ENCODE measurements at places on chromosomes 1 and 21.

- no peak for DNase-seq
These were observed 6.0 kb upstream of the LRRC71 start for GRCh38 chr1:156914440-156914856.

GRCh38 chr1:164659621-164660411, 100.8 kb downstream of the PBX1 start:
- no peak for DNase-seq

- no peak for DNase-seq
These were observed 596.5 kb downstream of the MATN1 start for GRCh38 chr1:30126848-30127247.

DNA sequence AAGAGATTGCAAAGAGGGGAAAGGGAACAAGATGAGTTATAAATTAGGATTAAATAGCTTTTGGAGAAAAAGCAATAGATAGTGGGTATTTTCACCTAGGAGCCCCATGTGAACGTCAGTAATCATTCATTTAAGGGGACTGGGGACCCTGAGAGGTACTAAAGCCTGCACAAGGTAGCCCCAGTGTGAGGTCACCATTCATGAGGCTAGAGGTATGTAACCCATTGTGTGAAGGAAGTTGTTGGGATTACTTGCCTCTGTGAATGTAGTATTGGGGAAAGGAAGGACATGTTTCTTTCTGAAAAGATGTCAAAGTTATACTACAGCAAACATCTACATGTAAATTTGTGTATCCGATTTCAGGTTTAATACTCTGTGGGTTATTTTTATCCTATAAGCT, 276.8 kb downstream of the TBX15 start:
- no peak for DNase-seq

DNA sequence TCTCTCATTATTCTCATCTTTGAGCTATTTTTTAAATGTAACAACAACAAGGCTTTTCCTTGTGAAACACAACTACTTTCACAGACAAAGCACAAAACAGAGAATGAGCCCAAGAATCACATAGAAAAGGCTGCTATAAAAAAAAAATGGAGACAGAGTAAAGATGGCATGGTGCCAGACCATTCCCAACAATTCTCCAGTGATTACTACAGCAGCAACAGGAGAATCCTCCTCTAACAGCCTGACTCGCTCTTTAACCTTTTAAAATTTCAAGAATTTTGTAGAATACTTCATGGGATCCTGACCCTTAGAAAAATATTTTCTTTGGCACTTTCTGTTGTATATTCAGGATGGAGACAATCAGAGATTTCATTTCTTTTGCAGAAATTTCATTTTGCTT, 3.8 kb upstream of the BCAS2 start:
- DNase-seq, result no peak

DNA sequence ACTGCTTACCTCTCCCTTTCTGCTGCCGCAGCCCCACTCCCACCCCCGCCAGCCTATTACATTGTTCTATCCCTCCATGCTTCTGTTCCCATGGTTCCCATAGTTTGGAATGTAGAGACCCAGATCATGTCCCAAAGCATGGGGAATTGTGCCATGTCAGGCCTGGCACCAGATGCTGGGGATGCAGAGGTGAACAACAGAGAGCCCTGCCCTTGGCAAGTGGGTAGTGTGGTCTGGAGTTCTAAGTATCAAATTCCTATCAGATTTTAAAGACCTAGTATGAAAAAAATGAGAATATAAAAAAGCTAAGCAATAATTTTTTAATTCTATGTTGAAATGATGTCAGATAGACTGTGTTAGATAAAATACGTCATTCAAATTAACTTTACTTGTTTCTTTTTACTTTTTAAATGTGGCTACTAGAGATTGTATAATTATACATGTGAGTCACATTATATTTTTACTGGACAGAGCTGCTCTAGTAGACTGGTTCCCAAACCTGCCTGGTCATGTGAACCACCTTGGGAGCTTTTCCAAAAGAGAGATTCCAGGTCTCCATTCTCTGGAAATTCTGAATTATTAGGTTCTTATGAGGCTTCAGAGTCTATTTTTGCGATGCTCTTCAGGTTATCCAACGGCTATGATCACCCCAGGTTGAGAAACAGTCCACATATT, 113.0 kb upstream of the DAB1 start:
- DNase-seq, result no peak

DNA sequence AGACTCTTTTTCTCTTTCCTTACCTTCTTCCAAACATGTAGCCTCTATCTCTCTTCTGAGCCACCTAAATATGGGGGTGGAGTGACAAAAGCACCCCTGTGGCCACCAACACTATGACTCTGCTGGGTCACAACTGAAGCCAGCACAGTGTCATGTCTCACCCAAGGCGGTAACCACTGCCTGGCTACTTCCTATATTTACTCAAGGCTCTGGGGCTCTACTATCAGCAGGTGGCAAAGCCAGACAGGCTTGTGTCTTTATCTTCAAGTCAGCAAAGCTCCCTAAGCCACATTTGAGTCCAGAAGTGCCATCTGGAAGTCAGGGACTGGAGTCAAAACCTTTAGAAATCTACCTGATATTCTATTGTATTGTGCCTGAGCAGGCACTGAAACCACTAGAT, 1515.2 kb downstream of the PLA2G4A start:
- DNase-seq, result no peak

GRCh38 chr1:186925881-186926669, 97.3 kb downstream of the PLA2G4A start:
- DNase-seq, result no peak

GRCh38 chr1:56533621-56534020, 45.7 kb downstream of the PLPP3 start:
- no peak for DNase-seq

GRCh38 chr1:205977402-205978014, 25.7 kb downstream of the RAB7B start:
- DNase-seq, result peak; percentile 32

- DNase-seq, result no peak
These were observed 21.2 kb downstream of the LRRC71 start for GRCh38 chr1:156941675-156942074.

GRCh38 chr1:107664982-107665925, 299.7 kb downstream of the VAV3 start:
- no peak for DNase-seq

- peak; percentile 23 for DNase-seq
These were observed 10.9 kb upstream of the ALDH4A1 start for GRCh38 chr1:18913065-18913835.

GRCh38 chr1:20187813-20188454, 1.6 kb upstream of the PLA2G2C start:
- no peak for DNase-seq

GRCh38 chr1:72601035-72601674, 318.8 kb upstream of the NEGR1 start:
- no peak for DNase-seq

- no peak for DNase-seq
These were observed 161.1 kb downstream of the EDEM3 start for GRCh38 chr1:184593597-184593996.

GRCh38 chr1:150282558-150282958, 204 bp downstream of the CIART start:
- DNase-seq, result no peak

DNA sequence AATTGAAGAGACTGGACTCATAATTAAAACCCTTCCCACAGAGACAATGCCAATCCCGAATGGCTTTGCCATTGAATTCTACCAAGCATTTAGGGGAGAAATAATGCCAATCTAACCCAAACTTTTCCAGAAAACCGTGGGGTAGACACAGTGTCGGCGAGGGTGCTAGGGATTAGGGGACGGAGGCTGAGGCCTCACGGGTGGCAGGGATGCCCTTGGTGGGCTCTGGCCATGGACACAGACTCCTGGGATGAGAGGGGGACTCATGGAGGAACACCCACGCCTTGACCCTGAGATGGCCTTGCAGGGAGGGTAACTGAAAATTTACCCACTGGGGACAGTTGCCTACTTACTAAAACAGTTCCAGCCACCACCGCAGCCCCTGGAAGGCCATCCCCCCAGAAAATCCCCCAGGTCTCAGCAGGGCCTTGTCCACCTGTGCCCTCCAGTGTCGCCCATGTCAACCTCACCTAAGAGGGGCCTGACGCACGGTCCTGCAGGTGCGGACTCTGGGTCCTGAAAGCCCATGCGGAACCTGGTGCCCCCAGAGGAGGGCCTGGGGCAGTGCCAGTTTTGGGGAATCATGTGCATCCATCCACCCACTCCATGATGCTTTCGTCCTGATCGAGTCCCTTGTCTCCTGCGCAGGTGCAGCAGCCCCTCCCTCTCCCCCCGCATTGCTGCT, 1.9 kb downstream of the KRTAP10-5 start:
- no peak for DNase-seq

- DNase-seq, result peak; percentile 5
These were observed 9.1 kb upstream of the IFI16 start for GRCh38 chr1:159000625-159001024.

DNA sequence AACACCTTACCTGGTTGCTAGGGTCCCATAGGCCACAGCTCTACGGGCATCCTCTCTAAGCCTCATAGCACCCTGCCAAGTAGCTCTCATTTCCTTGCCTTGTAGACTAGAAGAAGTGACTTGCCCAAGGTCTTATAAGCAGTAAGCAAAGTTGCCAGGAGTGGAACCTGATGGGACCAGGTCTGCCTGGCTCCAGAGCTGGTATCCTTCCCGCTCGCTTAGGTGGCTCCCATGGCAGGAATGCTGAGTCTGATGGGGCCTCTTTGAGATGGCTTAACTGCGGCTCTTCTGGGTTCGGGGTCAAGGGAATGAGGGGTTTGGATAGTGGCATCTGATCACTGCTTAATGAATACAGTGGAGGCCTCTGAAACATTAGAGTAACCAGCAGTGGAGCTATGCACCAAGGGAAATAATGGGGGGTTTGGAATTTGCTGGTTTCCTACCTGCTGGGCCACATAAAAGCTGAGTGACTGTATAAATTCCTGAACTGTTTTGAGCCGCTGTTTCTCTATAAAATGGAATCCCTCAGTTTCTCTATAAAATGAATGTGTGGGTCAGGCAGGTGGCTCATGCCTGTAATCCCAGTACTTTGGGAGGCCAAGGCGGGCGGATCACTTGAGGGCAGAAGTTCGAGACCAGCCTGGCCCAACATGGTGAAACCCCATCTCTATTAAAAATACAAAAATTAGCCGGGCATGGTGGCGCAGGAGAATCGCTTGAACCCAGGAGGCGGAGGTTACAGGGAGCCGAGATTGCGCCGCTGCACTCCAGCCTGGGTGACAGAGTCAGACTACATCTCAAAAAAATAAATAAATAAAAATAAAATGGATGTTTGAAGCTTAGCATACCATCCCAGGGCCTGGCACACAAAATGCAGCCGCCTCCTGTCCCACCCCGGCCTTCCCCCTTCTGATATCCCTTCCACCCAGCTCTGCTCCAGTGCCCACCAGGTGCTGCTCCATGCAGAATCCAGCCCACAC, 12.4 kb downstream of the FAM151A start:
- DNase-seq, result no peak

- DNase-seq, result no peak
These were observed 151.1 kb upstream of the C8B start for GRCh38 chr1:57116871-57117270.

DNA sequence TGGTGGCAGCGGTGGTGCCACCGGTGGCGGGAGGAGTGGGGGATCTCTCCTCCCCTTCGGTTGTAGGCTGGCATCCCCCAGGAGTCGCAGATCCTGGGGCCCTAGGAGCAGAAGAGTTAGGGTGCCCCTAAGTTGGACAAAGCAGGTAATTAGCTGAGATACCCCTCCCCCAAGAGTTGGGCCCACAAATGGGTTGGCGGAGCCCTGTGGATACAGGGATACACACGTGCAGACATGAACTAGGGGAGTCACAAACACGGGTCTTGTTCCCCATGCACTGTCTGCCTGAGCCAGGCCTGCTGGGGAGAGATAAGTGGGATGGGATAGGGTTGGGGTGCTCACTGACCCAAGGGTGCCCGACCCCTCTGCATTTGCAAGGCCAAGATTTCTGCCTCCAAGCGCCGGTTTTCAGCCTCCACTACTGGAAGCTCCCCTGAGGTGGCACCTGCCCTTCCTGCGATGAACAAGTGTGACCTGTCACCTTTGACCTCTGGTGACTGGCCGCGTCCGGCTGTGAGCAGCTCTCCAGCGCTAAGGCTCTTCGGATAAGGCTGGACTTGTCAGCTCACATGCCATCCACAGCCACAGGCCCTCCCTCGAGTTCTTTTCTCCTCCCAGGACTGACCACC, 1.8 kb downstream of the CCDC17 start:
- no peak for DNase-seq

DNA sequence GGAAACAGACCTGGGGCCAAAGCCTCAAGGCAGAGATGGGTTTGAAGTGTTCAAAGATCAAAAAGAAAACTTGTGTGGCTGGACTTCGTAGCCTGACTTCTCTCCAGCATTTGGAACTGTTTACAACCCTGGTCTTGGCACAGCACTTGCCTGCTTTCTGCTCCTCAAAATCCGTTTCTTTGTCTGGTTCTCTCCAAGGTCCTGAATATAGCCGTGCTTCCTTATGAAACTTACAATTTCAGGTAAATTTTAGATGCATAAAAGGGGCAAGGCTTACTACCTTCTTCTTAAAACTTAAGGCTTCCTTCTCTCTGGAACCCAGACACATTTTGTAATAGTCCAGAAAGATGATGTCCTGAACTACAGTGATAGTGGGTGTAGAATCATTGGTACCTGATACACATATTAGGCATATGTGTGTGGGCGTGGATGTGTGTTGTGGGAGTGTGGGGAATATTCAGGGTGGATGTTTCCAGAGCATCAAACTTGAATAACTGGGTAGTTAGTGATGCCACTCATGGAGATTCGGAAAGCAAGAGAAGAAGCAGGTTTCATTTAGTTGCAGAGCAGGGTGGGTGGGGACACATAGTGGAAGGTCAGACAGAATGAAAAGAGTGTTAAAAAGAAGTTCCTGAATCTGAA, 26.4 kb upstream of the FAM78B start:
- DNase-seq, result no peak

DNA sequence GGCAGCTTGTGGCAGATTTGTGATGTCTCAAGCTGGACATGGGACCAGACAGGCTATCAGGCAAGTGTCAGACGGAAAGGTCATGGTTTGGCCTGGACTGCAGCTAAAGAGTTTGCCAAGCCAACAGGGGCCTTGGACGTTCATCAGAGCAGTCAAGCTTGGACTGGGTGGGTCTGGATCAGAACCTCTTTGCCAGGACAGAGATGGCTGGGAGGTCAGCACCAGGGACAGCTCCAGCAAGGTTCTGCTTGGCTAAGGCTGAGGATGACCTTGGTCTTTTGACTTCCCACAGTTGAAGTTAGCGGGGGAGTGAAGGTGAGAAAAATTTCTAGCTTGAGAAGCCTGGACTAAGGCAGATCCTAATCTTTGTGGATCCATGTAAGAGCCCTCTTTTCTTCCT, 68.1 kb downstream of the GRIK3 start:
- no peak for DNase-seq

DNA sequence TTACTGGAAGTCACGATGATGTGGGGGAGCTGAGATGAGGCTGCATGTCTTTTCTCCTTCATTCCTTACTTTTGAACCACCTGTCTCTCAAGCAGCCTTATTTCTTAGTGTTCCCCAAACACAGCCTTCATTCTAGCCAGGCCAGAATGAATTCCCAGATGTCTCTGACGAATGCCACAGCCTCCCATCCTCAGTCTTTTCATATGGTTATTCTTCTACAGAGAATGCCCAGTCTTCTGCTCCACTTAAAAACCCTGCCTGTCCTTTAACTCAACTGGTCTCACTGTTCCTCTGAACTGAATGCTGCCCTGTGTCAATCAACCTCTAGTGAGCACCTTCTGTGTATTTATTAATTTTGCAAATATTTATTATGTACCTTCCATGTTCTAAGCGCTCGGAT, 156.2 kb downstream of the PLA2G4A start:
- no peak for DNase-seq

Measured in DMS 273 treated with DMSO at 0.1 percent for 48 hours (cell line).